ENCODE measurements at places on chromosomes 12 and 14.

GRCh38 chr14:94971750-94972149, 185.6 kb downstream of the DICER1 start:
- no peak for DNase-seq

DNA sequence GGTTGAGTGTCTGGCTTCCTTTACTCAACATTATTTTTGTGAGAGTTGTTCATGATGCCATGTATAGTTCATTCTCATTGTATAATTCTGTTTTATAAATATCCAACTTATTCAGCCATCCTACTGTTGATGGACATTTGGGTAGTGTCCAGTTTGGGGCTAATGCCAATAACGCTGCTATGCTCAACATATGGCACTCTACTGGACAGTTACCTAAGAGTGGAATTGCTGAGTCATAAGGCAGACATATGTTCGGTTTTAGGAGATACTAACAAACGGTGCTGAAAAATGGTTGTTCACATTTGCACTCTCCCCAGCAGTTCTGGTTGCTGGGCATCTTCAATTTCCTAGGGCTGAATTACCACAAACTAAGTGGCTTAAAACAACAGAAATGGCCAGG, 28.7 kb upstream of the P2RX4 start:
- DNase-seq, result no peak

- no peak for DNase-seq
Observed at GRCh38 chr14:36068777-36069534, 107.6 kb downstream of the PTCSC3 start.

DNA sequence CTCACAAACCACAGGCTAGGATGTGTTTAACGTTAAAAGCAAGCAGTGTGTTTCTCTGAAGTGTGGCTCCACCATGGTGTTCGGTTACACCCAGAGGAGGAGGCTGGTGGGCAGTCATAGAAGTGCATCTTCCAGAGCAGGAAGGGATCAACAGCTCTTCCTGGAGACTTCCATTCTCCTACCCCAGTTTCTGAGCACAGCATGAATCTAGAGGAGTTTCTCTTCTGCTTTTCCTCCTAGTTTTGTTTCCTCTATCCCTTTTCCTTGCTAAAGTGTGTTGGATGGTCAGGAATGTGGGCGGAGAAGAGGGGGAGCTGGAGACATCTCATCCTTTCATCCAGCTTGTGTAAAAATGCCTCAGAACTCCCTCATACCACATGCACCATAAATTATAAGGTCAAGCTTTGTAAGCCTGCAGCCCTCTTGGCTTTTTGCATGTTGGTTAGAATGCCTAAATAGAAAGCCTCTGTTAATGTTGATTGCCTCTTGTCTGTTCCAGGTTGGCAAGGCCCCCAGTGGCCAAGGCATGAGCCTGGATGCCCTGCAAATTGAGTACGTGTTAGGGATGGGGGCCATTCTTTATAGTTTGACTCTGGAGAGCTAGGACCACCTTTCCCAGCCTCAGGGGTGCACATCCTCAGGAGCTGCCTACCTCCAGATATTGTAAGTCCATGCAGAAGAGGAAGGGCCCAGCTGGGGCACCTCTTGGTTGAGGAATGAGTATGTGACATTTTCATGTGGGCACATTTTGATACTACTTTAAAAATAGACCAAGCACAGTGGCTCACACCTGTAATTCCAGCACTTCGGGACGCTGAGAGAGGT, 4.0 kb upstream of the CKAP4 start:
- DNase-seq, result no peak

GRCh38 chr12:66217342-66217917, 28.4 kb downstream of the IRAK3 start:
- no peak for DNase-seq

GRCh38 chr12:98699586-98699985, 54.5 kb downstream of the APAF1 start:
- DNase-seq, result no peak

GRCh38 chr14:104499784-104500760, 79.5 kb upstream of the C14orf180 start:
- no peak for DNase-seq

DNA sequence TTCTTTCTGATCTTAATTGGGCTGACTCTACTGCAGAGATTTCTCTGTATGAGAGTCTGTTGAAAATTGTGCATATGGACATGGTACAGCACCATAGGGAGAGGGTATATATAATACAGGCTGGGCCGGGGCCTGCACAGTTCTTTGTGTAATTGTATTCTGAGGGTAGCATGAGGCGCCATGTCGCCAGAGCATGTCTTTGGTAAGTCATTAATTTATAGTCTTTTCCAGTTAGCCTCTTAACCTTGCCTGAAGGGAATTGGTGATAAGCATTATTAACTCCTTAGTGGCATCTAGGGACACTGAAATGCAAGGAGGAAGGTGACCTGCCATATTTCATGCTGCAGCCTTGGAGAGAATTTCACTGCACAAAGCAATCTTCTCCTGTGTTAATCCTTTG, 569.9 kb downstream of the TMTC2 start:
- no peak for DNase-seq

GRCh38 chr12:24979976-24980730, 31.3 kb upstream of the BCAT1 start:
- no peak for DNase-seq

DNA sequence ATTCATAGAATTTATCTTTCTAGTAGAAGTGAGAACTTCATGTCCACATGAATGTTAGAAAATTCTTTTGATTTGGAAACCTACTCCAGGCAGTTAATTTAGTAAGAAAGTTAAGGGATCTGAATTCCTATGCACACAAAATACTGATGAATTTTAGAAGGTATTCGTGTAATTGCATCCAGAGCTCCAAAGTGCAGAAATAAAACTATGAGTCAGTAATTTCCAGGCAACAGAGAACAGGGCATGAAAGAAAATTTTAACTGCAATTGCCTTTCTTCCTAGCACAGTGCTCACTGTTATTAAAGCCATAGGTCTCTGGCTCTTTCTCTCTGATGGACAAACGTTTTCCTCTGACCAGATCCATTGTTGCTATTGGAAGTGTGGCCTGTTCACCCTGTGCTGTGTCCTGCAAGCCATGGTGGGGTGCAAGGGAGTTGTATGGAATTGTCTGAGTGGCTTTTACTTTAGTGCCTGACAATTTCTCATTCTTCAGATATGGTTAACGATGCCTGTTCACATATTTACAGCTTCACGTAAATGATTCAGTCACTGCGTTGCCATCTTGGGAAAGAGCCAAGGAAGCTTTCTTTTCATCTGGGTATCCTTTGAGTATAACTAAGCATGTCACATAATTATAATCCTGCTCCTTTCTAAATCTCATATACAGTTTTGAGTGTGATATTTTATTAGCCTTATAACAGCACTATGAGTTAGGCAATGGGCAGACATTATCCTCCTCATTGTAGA, 145.1 kb downstream of the ACSS3 start:
- no peak for DNase-seq

GRCh38 chr14:99040052-99040451, 231.9 kb downstream of the BCL11B start:
- DNase-seq, result no peak

DNA sequence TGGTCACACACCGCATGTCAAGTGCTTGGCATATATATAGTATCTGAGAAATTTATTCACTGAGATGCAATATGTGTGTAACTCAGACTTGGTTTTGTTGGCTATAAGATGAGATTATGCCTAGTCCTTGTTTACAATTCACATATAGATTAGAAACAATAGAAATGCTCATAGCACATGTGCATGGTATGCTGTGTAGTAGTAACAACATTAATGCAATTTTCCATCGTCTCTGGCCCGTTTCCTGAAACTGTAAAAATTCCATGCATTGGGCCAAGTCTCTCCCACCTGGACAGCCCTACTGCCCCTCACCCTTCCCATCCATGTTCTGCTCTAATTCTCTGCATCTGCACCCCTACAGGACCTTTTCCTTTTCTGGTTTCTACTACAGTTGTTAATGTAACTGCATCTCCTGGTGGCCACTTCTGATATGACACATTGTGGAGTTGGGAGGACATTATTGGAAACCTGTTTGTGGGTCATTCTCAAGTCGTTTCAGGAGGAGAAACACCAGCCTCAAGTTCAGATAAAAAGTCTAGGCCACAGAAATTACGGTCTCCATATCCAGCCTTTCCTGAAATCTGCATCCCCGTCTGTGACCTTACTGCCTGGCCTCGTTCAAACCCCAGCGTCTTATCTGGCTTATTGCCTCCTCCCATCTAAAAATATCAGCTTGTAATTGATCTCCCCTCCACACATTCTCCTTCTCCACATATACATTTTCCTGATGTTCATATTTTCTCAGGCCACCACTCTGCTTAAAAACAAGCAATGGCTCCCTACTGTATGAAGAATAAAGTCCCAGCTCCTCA, 37.5 kb downstream of the EMP1 start:
- no peak for DNase-seq

- no peak for DNase-seq
Observed at GRCh38 chr12:39467432-39467870, 24.5 kb upstream of the KIF21A start.

- DNase-seq, result no peak
Observed at GRCh38 chr14:50978888-50979287, 34.6 kb upstream of the PYGL start.

DNA sequence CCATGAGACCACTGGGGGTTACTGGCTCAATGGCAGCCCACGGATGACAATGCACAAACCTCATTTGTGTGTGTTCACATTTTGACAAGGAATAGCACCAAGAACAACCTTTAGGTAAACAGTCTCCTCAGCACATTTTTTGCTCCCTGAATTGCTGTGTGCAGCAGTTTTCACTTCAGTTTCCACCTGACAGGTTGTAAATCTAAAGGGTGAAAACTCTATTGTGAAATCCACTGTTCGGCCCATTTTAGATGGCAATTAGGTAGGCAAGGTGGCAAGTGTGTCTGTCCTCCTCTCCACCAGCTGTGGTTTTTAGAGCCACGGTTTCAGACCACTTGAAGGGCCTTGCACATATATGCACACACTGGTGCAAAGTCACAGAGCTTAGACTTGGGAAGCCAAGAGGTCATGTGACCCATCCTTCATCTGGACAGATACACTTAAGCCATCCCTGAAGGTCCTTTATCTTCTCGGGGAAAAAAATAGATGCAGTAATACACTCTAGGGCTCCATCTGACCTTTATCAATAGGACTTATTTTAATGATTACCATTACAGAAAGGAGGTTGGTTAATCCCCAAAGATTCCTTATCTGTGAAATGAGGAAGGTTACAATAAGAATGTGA, 23.2 kb downstream of the HAL start:
- no peak for DNase-seq

- DNase-seq, result no peak
Observed at GRCh38 chr12:104482748-104483147, 26.0 kb downstream of the CHST11 start.

GRCh38 chr12:7376196-7376595, 67.8 kb downstream of the CD163L1 start:
- DNase-seq, result no peak

- no peak for DNase-seq
Observed at GRCh38 chr12:53298164-53298563, 1.3 kb upstream of the MYG1 start.

- no peak for DNase-seq
Observed at GRCh38 chr12:82414044-82414443, 55.7 kb downstream of the METTL25 start.

DNA sequence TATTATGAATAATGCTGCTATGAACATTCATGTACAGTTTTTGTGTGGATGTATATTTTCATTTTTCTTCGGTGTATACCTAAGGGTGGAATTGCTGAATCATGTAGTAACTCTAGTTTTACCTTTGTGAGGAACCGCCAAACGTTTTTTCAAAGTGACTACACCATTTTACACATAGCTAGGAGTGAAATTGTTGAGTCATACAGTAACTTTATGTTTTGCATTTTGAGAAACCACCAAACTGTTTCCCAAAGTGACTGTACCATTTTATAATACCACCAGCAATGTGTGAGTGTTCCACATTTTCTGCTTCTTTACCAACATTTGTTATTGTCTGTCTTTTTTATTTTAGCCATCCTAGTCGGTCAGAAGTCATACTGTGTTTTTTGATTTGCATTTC, 3.1 kb upstream of the TPH2 start:
- DNase-seq, result no peak

DNA sequence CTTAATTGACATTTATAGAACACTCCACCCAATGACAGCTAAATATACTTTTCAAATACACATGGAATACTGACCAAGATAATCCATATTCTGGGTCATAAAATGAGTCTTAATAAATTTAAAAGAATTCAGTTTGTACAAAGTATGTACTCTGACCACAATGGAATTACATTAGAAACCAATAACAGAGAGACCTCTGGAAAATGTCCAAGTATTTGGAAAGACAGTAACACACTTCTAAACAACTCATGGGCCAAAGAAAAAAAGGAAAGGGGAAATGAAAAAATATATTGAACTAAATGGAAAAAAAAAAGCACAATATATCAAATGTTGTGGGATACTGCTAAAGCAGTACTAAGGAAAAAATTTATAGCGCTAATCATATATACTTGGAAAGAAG, 52.0 kb downstream of the CRACR2A start:
- no peak for DNase-seq

GRCh38 chr14:22601996-22602395, 3.9 kb downstream of the ABHD4 start:
- DNase-seq, result no peak

- DNase-seq, result no peak
Observed at GRCh38 chr14:66003082-66003730, 483.0 kb upstream of the CCDC196 start.

- DNase-seq, result no peak
Observed at GRCh38 chr14:21322716-21323115, 42.8 kb downstream of the RPGRIP1 start.

GRCh38 chr12:95083471-95083870, 10.1 kb upstream of the NR2C1 start:
- DNase-seq, result no peak

DNA sequence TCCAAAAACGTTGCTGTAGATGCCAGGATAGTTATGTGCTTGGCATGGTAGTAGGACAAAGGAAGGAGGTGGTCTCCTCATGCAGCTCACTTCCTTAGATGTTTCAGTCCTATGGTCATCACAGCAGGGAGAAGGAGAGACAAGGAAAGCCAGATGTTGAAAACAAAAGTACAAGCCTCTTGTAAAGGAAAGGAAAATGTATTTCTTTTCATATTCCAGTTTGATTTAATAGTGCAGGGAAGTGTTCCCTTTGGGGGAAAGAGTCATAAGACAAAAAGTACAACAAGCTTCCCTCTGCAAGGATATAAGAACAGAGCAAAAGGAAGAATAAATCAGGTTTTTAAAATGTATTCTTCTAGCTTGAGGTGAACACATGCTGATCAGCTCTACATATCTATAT, 8.6 kb upstream of the TMCC3 start:
- no peak for DNase-seq

DNA sequence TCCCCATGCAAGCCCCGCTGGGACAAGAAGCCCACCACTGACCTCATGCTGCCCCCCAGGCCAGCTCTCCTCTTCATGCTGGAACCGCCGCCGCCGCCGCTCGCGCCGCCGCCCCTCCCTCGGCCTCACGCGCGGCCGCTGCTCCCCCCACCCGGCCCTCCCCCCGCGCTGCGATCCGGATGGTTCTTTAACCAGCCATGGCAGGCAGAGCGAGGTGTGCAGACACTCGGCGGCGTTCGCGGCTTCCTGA, at the start of gene DCAF5:
Gene DCAF5, minus strand, starts transcription at position 218 of the 250 bp plus-strand sequence. Its CDS starts 141 bp downstream, at position 77.
- peak; percentile 87 for DNase-seq

GRCh38 chr14:20615996-20616395, 24.8 kb upstream of the RNASE12 start:
- no peak for DNase-seq

- no peak for DNase-seq
Observed at GRCh38 chr12:88630561-88630960, 50.3 kb upstream of the KITLG start.
